ENCODE measurements at places on chromosomes 5 and 9. TPM values are rescaled to one million over a fixed set of nuclear protein-coding genes. Genes with fewer than 3 reads are reported as not detected.

The SPATA6L gene
- 5.0 TPM for total RNA-seq

DNA sequence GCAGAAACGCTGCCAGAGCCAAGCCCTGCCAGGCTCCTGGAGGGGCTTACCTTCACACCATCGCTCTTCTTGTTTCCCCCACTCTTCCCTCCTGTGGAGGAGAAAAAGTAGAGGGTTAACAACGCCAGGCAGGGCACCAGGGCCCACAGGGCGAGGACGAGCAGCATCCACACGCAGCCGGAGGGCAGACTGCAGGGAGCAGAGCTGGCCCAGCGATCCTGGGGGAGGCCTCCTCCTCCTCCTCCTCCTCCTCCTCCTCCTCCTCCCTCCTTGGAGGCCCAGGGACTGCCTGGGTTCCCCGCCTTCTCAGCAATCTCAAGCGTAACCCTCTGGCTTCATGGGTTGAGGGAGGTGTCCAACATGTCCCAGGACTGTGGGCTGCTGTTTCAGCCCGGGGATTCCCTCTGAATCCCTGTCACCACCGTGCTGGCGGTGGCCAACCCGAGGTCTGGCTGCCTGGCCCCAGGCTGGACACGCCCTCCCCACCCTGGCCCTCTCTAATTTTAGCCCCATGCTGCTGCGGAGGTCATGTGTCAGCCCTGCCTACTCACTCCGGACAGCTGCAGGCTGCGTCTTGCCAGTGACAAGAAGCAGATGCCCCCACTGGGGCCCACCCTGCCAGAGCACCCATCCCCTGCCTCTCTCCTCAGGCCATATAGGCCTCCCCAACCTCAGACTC lies 44.3 kb downstream of the CAMK2A start:
- H3K27ac ChIP-seq = no peak overlapping the region
- H3K4me3 ChIP-seq = no peak overlapping the region
- no peaks in the 10 kb centered on the region for H3K4me1 ChIP-seq
- no peaks in the 10 kb centered on the region for H3K27me3 ChIP-seq

The CARTPT gene
- total RNA-seq = 2.4 TPM

The GPR150 gene
- total RNA-seq = 0.52 TPM

- H3K36me3 ChIP-seq = no peaks in the 10 kb centered on the region
- H3K27me3 ChIP-seq = no peaks in the 10 kb centered on the region
- H3K4me3 ChIP-seq = no peak overlapping the region
- DNase-seq = peak; percentile 76
Observed at GRCh38 chr9:114291064-114291474, 31.8 kb upstream of the ORM1 start.

The PNPLA7 gene
- 6.1 TPM for total RNA-seq

The FAM78A gene
- 2.0 TPM for total RNA-seq

GRCh38 chr5:38722918-38723317 lies 122.9 kb upstream of the OSMR start:
- no peak overlapping the region for H3K27ac ChIP-seq
- H3K4me3 ChIP-seq = no peak overlapping the region
- H3K36me3 ChIP-seq = no peaks in the 10 kb centered on the region

- H3K4me1 ChIP-seq = no peaks in the 10 kb centered on the region
- H3K27ac ChIP-seq = no peak overlapping the region
- DNase-seq = no peak
- H3K27me3 ChIP-seq = no peaks in the 10 kb centered on the region
Observed at GRCh38 chr9:106616026-106616425, 246.9 kb upstream of the ZNF462 start.

DNA sequence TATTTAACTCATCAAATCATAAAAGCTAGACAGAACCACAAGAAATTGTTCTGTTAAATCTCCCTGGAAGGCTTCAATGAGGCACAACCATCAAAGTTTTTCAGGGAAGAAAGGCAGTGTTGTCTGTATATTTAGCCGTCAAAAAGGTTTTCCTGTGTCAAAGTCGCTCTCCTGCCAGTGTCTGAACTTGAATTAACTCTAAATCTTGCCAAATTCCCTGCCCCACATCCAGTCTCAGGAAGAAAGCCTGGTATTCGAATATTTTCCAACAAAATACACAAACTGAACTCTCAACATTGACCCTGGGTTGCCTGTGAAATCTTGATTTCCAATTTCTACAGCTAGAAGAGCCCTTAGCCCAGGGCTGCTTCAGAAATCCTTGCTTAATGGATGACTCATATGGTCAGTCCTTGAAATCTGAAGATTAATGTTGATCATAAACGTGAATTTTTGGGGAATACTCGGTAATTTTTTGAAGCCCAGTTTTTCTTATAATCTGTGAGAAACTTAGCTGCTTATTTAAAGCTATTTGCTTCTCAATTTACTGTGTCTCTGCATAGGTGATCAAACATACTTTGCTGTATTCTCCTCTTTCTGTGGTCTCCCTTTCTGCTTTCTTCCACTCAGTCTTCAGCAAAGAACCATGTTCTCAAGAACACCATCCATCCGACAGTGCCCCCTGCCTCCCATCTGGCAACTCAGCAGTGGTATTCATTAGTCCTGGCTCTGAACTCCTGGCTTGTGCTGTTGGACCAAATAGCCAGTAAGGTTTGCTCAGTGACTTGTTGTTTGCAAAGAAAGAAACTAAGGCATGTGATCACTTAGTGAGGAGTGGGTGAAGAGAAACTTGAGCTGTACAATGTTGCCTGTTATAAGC lies 58.9 kb downstream of the NREP start:
- no peaks in the 10 kb centered on the region for H3K27me3 ChIP-seq
- no peaks in the 10 kb centered on the region for H3K36me3 ChIP-seq
- H3K4me1 ChIP-seq = peaks cover 4% of the 10 kb centered on the region
- no peak overlapping the region for H3K27ac ChIP-seq
- no peak overlapping the region for H3K4me3 ChIP-seq
- no peak for DNase-seq

- no peaks in the 10 kb centered on the region for H3K27me3 ChIP-seq
- H3K4me1 ChIP-seq = no peaks in the 10 kb centered on the region
- H3K27ac ChIP-seq = no peak within 1 kb of the TSS
- no peak for DNase-seq
- H3K36me3 ChIP-seq = no peaks in the 10 kb centered on the region
Observed at GRCh38 chr5:24644761-24645160, at the start of gene CDH10. TSS of gene CDH10 (minus strand) at chr5:24644978. CDS start at chr5:24593490, 51,488 bp downstream.

- H3K27me3 ChIP-seq = no peaks in the 10 kb centered on the region
- H3K27ac ChIP-seq = peak overlapping the region; percentile 61
- no peak overlapping the region for H3K4me3 ChIP-seq
- peak; percentile 83 for DNase-seq
Observed at GRCh38 chr5:123460296-123460729, 37.1 kb upstream of the CEP120 start.

- DNase-seq = no peak
- no peaks in the 10 kb centered on the region for H3K27me3 ChIP-seq
- H3K4me1 ChIP-seq = no peaks in the 10 kb centered on the region
- no peak overlapping the region for H3K4me3 ChIP-seq
Observed at GRCh38 chr9:116789081-116789480, 102.0 kb downstream of the TRIM32 start.

The ACOT12 gene
- not detected for total RNA-seq

- no peak overlapping the region for H3K27ac ChIP-seq
- H3K4me3 ChIP-seq = no peak overlapping the region
- no peak for DNase-seq
Observed at GRCh38 chr9:2039294-2040180, 24.4 kb downstream of the SMARCA2 start.

DNA sequence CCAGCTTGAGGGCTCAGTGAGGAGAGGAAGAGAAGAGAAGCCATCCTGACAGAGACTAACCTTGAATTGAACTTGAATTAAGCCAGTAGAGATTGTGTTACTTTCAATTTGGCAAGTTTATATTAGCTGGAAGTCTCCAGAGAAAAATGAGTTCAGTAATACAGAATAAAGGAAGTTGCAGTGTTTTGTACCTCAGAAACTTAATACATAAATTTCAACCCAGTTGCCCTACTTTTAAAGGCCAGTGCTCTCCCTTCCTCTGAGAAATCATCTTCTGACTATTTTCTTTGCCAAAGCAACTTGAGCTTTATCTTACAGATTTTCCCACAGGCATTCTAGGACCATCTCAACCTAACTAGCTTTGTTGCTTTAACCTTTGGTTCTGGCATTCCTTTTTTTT lies 231.0 kb upstream of the GAS1 start:
- H3K27ac ChIP-seq = no peak overlapping the region
- no peaks in the 10 kb centered on the region for H3K27me3 ChIP-seq
- H3K4me3 ChIP-seq = no peak overlapping the region
- no peaks in the 10 kb centered on the region for H3K4me1 ChIP-seq

The TMEM252 gene
- not detected for total RNA-seq

The MRPL50 gene
- 10.1 TPM for total RNA-seq

GRCh38 chr5:34035756-34036155 lies 7.3 kb downstream of the C1QTNF3 start:
- no peak overlapping the region for H3K27ac ChIP-seq
- no peaks in the 10 kb centered on the region for H3K36me3 ChIP-seq
- DNase-seq = no peak
- H3K4me1 ChIP-seq = no peaks in the 10 kb centered on the region

DNA sequence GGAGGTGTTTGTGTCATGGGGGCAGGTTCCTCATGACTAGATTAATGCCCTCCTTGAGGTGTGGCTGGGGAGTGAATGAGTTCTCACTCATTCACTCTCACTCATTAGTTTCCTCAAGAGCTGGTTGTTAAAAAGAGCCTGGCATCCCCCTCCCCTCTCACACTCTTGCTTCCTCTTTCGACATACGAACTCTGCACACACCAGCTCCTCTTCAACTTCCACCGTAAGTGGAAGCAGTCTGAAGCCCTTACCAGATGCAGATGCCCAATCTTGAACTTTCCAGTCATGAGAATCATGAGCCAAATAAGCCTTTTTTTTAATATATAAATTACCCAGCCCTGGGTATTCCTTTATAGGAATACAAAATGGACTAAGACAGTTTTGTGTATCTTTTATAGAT lies 82.5 kb downstream of the SPRY4 start:
- H3K36me3 ChIP-seq = no peaks in the 10 kb centered on the region
- no peak overlapping the region for H3K27ac ChIP-seq
- no peak for DNase-seq
- no peak overlapping the region for H3K4me3 ChIP-seq
- no peaks in the 10 kb centered on the region for H3K27me3 ChIP-seq

DNA sequence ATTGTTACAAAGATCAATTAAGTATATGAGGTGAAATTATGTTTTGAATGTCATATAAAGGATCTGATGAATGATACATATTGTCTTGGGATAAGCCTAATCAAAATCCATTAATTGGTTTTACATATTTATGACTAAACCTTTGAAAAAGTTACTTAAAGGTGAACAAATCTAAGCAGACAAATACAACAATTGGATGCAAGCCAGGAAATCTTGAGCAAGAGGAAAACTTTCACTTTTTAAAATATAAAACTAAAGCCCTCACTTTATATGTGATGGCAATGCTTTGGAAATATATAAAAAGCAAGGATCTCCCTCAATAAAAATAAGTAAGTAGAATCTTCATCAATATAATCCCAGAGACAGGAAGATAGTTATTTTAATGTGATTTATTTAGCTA lies 80.1 kb downstream of the EDIL3 start:
- no peak overlapping the region for H3K4me3 ChIP-seq
- H3K27me3 ChIP-seq = no peaks in the 10 kb centered on the region
- no peaks in the 10 kb centered on the region for H3K36me3 ChIP-seq
- no peak overlapping the region for H3K27ac ChIP-seq
- DNase-seq = no peak
- H3K4me1 ChIP-seq = no peaks in the 10 kb centered on the region

DNA sequence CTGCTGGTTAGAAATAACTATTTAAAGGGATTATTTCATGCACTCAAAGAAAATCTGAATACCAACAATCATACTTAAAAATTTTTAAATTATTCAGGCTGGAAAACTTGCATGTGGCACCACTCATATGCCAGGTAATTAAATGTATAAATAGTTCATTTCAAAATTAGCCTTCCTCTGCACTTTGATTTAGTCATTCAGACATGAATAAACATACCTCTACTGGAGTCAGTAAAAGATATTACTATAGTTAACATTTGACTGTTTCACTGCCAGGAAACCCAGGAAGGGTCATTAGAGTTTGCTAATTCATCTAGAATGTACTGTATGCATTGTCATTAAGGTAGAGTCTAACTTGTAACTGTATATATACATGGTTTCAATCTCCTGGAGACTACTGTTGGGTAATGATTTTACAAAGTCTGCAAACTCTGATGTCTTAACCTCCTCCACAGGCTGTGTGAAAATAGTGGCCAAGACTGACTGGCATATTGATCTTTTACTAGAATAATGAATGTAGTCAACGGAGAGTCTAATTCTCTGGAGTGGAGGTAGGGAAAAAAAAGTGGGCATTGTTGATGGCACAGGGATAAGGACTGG lies 43.7 kb downstream of the TEX10 start:
- no peak for DNase-seq
- H3K27ac ChIP-seq = no peak overlapping the region
- no peaks in the 10 kb centered on the region for H3K36me3 ChIP-seq
- H3K4me1 ChIP-seq = no peaks in the 10 kb centered on the region
- H3K4me3 ChIP-seq = no peak overlapping the region
- no peaks in the 10 kb centered on the region for H3K27me3 ChIP-seq

The CCL27 gene
- not detected for total RNA-seq

DNA sequence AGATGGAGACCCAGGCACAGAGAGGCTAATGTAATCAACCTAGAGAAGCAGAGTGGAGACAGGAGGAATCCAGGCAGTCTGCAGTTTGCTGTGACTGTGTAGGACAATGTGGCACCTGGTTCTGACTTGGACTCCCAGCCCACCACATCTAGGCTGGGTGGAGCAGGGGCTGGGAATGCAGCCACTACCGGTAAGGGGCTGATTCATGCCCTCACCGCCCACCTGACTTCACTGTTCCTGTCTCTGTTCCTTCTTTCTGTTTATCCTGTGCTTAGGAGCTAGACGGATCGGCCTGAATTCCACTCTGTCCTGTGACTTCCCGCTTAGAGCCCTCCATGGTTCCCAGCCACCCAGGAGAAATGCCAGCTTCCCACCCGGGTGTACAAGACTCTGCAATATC lies 2.6 kb downstream of the PDLIM4 start:
- H3K4me1 ChIP-seq = peaks cover 6% of the 10 kb centered on the region
- DNase-seq = peak; percentile 20
- H3K36me3 ChIP-seq = no peaks in the 10 kb centered on the region
- no peaks in the 10 kb centered on the region for H3K27me3 ChIP-seq
- H3K4me3 ChIP-seq = peak overlapping the region; percentile 21

DNA sequence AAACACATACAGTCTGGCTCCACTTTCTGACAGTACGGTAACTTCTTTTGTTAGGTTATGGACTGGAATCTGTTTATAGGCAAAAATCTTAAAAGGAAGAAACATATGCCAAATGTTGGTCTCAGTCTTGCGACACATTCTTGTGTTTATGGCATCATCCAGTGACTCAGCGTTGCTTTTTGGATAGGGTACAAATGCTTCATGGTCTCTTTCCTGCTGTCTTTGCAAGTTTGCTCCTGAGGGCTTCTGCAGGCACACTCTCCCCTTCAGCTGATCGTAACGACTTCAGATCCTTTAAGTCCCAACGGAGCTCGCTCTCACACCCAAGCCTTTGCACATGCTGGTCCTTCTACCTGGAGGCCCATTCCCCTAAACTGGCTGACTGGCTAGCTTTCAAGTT lies 23.6 kb upstream of the TNFSF8 start:
- no peaks in the 10 kb centered on the region for H3K27me3 ChIP-seq
- H3K4me1 ChIP-seq = no peaks in the 10 kb centered on the region
- H3K27ac ChIP-seq = no peak overlapping the region
- H3K36me3 ChIP-seq = no peaks in the 10 kb centered on the region

The SIT1 gene
- 1.0 TPM for total RNA-seq

GRCh38 chr5:50792843-50793242 lies 126.4 kb downstream of the PARP8 start:
- H3K27ac ChIP-seq = no peak overlapping the region
- no peaks in the 10 kb centered on the region for H3K27me3 ChIP-seq
- H3K4me3 ChIP-seq = no peak overlapping the region
- no peaks in the 10 kb centered on the region for H3K36me3 ChIP-seq
